ENCODE measurements at places on chromosomes 7 and 10. TPM values are rescaled to one million over a fixed set of nuclear protein-coding genes. Genes with fewer than 3 reads are reported as not detected.
A peak's percentile ranks its signal among the peaks of the same experiment; 100 is the strongest.

Gene TEX47
- total RNA-seq: not detected

Gene SPAG6
- not detected for total RNA-seq

DNA sequence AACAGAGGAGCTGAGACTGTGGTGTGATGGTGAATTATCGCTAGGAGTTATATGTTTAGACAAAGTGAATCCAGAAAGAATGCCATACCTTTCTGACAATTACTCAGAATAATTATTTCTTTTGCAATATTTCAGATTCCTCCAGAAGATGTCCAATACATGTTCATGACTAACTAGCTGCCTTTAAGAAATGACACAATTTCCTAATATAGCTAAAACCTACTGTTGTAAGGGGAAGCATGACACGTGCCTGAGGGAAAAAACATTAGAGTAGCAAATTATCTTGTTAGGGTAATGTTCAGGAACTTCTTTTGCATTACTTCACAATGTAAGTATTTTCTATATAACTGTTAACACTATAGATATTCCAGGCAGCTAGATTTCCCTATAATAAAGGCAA lies 150.3 kb downstream of the COL28A1 start:
- peak; percentile 12 for DNase-seq

- no peak for DNase-seq
These were observed 159.8 kb upstream of the ITGB1 start for GRCh38 chr10:33117816-33118215.

DNA sequence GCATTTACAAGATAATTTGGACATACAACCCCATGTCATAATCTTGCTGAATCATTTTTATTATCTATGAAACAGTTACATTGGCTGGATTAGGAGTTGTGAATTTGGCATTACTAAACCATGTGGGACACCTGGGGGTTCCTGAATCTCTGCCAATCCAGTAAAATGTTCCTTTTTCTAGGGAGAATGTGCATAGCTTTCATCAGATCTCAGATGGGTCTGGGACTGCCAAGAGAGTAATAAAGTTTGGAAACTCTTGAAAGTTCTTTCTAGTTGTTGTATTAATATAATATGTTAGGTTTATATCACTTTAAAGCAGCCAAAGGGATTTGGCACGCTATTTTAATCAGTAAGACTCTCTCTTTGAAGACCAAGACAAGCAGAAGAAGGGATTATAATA lies 62.7 kb downstream of the SEMA3E start:
- no peak for DNase-seq

DNA sequence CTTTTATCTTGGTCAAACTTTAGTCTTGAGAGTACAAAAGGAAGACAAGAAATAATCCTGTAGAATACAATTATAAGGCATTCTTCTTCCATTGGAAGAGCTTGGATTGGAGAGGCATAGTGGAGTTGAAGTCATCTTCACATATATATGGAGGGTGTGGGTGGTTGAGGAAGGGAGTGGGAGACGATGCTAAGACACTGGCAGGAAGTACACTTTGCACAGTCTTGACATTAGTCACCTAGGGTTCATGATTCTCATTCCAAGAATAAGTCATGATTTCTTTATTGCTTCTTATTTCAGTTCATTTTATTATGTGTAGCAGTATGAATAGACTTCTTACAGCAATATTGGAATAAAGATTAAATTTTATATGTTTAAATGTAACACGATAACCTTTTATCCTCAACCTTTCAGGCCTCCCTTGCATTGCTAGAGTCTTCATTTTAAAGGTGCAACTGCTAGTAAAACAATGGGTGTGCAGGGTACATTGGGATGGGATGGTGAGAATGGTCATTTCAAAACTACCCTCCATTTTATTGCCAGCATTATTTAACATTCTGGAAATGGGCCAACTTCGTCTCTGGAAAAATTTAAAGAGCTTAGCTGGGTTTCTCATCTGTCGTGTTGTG lies 12.3 kb upstream of the SLC26A3 start:
- DNase-seq: no peak

Gene POLR2J2
- total RNA-seq: 2.4 TPM

Gene CYP26A1
- total RNA-seq: 0.11 TPM

- no peak for DNase-seq
These were observed 40.0 kb upstream of the GSDME start for GRCh38 chr7:24797270-24797669.

Gene OR9A2
- not detected for total RNA-seq

Gene YAE1
- 30.8 TPM for total RNA-seq

Gene MOGAT3
- not detected for total RNA-seq

DNA sequence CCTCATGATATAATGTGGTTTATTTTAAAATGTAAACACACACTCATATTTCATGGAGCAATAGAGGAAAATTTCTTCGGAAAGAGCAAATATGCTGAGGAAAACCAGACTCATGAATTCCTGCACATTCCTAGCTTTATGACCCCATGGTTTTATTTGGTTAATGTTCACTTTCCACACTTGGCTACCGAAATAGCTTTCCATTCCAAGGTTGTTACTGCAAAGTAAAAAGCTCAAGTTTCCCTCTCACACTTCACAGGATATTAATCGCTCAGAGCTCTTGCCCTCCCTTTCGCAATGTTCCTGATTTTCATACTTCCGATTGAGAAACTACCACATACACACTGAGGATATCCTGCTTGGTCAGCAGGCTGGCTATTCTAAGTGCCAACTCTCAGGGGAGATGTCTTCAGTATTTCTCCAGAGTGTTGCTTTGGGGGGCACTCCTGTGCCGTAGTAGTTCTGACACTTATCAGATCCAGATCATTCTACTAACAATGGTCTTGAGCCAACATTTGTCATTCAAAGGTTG lies 77.5 kb upstream of the STEAP1B start:
- DNase-seq: peak; percentile 97

GRCh38 chr7:97018126-97018601 lies 6.5 kb downstream of the DLX5 start:
- DNase-seq: no peak

DNA sequence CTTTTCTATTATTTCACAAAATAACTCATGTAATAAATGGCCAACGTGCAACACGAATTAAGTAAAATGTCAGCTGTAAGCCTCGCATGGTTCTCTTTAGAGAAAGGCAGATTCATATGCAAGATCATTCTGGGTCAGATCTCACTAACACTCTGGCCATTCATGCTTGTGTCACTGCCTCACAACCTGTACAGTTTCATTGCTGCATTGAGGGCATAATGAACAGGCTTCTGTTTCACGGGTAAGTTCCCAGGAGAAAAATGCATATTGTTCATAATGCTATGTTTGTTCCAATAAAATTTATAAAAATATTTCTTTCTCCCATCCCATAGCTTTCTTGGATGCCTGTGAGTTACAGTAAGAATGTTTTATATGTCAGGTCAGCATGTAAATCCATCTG lies 734.0 kb upstream of the ANKRD30A start:
- no peak for DNase-seq

DNA sequence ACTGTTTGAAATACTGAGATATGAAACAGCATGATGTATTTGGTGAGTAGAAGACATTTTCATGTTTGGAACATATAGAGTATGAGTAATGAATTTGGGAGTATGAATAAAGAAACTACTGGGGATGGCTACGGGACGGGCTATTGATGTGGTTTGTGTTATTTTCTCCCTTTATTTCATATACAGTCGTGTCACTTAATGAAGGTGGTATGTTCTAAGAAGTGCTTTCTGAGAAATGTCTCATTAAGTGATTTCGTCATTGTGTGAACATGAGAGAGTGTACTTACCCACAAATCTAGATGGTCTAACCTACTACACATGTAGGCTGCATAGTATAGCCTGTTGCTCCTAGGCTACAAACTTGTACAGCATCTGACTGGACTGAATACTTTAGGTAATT lies 106.3 kb downstream of the CCNY start:
- no peak for DNase-seq

Gene GIMAP7
- total RNA-seq: not detected

DNA sequence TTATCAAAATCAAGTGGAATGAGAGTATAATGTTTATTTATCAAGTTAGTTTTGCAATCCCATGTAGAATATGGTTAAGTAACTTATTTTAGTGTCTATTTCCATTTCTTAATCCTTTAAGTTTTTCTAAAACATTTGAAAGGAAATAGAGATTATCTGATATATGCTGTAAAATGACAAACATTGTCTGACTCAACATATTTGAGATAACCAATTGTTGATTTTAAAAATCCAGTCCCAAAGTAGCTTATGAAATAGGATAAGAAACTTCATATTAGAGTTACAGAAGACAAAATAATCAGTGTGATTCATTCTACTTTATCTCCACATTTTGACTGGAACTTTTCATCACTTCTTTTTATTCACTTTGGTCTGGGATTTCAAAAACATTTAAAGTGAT lies 38.7 kb upstream of the CDK1 start:
- no peak for DNase-seq
